ENCODE measurements at places on chromosomes 4 and X. TPM values are rescaled to one million over a fixed set of nuclear protein-coding genes. Genes with fewer than 3 reads are reported as not detected.
A peak's percentile ranks its signal among the peaks of the same experiment; 100 is the strongest.

STOX2 gene
- 31.6 TPM for total RNA-seq

PGAM4 gene
- not detected for total RNA-seq

TCEAL6 gene
- total RNA-seq, result 0.81 TPM

PNMA5 gene
- total RNA-seq, result 0.13 TPM

NXF2B gene
- total RNA-seq, result 0.18 TPM

- no peak overlapping the region for H3K4me3 ChIP-seq
- peaks cover 14% of the 10 kb centered on the region for H3K36me3 ChIP-seq
- no peaks in the 10 kb centered on the region for H3K27me3 ChIP-seq
- H3K4me1 ChIP-seq, result no peaks in the 10 kb centered on the region
- no peak for DNase-seq
These were observed 46.0 kb upstream of the PBDC1 start for GRCh38 chrX:76126851-76127250.

GRCh38 chr4:24003496-24003895 lies 113.6 kb upstream of the PPARGC1A start:
- peaks cover 34% of the 10 kb centered on the region for H3K4me1 ChIP-seq
- peaks cover 5% of the 10 kb centered on the region for H3K27me3 ChIP-seq
- H3K4me3 ChIP-seq, result no peak overlapping the region
- H3K27ac ChIP-seq, result no peak overlapping the region
- no peaks in the 10 kb centered on the region for H3K36me3 ChIP-seq
- no peak for DNase-seq

GRCh38 chrX:118807151-118808017 lies 16.2 kb upstream of the ZCCHC12 start:
- H3K27me3 ChIP-seq, result no peaks in the 10 kb centered on the region
- peak; percentile 36 for DNase-seq
- no peak overlapping the region for H3K27ac ChIP-seq
- H3K4me3 ChIP-seq, result no peak overlapping the region

DNA sequence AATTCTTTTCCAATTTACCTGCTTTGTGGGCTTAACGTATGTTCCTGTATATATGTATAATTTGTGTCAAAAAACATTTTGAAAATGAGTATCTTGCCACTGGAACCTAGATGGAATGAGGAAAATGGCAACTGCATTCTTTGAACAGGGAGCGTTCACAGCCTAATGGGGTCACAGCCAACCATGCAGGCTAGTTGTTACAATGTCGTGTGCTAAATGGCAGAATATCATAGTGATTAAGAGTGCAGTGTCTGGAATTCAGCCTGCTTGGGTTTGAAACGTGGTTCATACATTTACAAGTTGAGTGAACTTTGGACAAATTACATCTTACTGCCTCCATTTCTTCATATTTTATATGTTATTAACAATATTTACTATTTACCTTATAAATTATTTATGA lies 70.8 kb downstream of the PCDH7 start:
- no peaks in the 10 kb centered on the region for H3K27me3 ChIP-seq
- no peaks in the 10 kb centered on the region for H3K36me3 ChIP-seq
- no peak overlapping the region for H3K27ac ChIP-seq
- no peak for DNase-seq
- no peak overlapping the region for H3K4me3 ChIP-seq

GRCh38 chrX:53155512-53156206 lies 61.7 kb downstream of the KANTR start:
- no peak overlapping the region for H3K4me3 ChIP-seq
- DNase-seq, result no peak
- peaks cover 3% of the 10 kb centered on the region for H3K4me1 ChIP-seq
- H3K36me3 ChIP-seq, result peaks cover 34% of the 10 kb centered on the region
- H3K27ac ChIP-seq, result no peak overlapping the region
- H3K27me3 ChIP-seq, result no peaks in the 10 kb centered on the region

GRCh38 chr4:4866124-4866865 lies 6.8 kb downstream of the MSX1 start:
- no peak for DNase-seq
- H3K4me3 ChIP-seq, result peak overlapping the region; percentile 72
- no peak overlapping the region for H3K27ac ChIP-seq
- H3K4me1 ChIP-seq, result peaks cover 58% of the 10 kb centered on the region

DNA sequence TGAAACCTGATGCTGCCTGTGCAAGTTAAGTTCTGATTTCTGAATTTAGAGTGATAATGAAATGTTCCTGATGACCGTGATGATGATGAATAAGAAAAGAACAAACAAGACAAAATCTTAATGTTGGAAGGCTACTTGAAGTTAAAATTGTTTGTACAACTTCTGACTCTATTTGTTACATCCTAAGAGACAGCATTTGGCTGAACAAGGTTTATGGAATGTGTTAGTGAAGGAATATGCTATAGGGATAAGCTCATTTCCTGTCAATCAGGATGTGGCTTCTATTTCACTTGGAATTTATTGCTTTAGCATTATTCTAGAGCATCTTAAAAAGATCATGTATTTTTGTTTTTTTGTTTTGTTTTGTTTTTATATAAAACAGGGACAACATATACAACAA lies 267.5 kb downstream of the FAT4 start:
- H3K27ac ChIP-seq, result no peak overlapping the region
- H3K36me3 ChIP-seq, result no peaks in the 10 kb centered on the region
- no peak overlapping the region for H3K4me3 ChIP-seq
- H3K4me1 ChIP-seq, result 0 out of 2 replicates have a peak, but pooled peaks cover 3% of the 10 kb centered on the region

GRCh38 chr4:28351826-28352225 lies 1491.2 kb downstream of the STIM2 start:
- no peaks in the 10 kb centered on the region for H3K27me3 ChIP-seq
- peaks cover 17% of the 10 kb centered on the region for H3K36me3 ChIP-seq
- no peak overlapping the region for H3K4me3 ChIP-seq
- H3K4me1 ChIP-seq, result peaks cover 23% of the 10 kb centered on the region

GRCh38 chr4:84924434-84924833 lies 42.1 kb downstream of the WDFY3 start:
- no peak overlapping the region for H3K4me3 ChIP-seq
- no peak for DNase-seq
- H3K4me1 ChIP-seq, result peaks cover 51% of the 10 kb centered on the region

DNA sequence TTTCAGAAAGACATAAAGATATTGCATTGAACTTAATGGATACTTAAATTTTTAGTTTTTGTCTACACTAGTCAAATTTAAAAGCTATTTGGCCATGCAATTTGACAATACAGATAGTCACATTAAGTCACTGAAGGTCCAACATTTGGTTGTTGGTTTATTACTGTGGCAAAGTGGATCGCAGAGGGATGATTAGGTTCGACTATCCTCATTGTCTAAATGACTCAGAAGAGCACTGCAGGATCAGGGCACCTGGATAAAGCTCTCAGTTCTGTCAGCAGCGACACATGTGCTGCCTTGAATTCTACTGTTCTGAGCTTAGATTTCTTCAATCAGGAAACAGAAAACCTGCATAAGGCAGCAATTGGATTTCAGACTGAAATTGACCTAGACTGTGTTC lies 130.7 kb downstream of the AMELX start:
- peaks cover 3% of the 10 kb centered on the region for H3K4me1 ChIP-seq
- no peaks in the 10 kb centered on the region for H3K36me3 ChIP-seq
- no peak overlapping the region for H3K4me3 ChIP-seq
- DNase-seq, result no peak

DNA sequence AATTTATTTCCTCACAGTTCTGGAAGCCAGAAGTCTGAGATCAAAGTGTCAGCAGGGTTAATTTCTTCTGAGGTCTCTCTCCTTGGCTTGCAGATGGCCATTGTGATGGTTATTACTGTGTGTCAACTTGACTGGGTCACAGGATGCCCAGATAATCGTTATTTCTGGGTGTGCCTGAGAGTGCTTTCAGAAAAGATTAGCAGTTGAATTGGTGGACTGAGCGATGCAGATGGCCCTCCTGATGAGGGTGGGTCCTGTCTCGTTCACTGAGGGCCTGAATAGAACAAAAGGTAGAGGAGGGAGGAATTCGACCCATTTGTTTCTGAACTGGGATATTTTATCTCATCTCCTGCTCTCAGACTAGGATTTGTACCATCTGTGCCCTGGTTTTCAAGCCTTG lies 15.7 kb downstream of the SMIM43 start:
- H3K27ac ChIP-seq, result no peak overlapping the region
- H3K36me3 ChIP-seq, result no peaks in the 10 kb centered on the region
- peaks cover 93% of the 10 kb centered on the region for H3K27me3 ChIP-seq
- H3K4me1 ChIP-seq, result peaks cover 24% of the 10 kb centered on the region
